ENCODE measurements at places on chromosomes 6 and 20. TPM values are rescaled to one million over a fixed set of nuclear protein-coding genes. Genes with fewer than 3 reads are reported as not detected.

- no peak for DNase-seq
Measured at GRCh38 chr6:111959766-111960165, 86.5 kb upstream of the FYN start.

DNA sequence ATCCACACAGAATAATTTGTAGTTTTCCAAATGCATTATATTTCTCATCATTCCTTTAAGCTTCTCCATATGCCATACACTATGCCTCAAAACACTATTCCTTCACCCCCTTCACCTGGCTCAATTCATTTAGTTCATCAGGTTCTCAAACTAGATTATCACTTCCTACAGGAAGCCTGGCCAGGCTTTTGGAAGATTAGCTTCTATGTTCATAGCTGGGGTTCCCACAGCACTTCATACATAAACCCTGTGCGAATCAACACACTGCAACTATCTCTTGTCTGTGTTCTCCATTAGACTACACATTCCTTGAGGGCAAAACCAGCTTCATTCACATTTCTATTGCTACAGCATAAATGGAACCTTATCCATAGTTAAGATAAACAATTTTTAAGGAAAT lies 40.5 kb upstream of the PLN start:
- no peak for DNase-seq

- no peak for DNase-seq
Measured at GRCh38 chr6:70686548-70687133, 19.0 kb downstream of the SMAP1 start.

DNA sequence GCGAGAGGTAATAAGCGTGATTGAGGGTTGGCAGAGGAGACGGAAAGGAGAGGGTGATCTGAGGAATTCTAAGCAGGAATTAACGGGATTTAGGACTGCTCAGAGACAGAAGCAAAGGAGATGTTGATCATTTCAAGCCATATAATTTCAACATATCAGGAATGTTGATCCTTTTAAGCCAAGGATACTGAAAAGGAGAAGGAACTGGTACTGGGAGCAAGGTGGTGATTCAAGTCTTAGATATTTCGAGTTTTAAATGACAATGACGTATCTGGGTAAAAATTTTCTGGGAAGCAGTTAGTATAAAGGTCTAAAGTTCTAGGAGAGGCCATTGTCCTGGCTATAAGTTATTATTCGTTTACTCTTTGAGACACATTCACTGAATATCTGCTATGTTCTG lies 91.3 kb upstream of the OGFRL1 start:
- no peak for DNase-seq

DNA sequence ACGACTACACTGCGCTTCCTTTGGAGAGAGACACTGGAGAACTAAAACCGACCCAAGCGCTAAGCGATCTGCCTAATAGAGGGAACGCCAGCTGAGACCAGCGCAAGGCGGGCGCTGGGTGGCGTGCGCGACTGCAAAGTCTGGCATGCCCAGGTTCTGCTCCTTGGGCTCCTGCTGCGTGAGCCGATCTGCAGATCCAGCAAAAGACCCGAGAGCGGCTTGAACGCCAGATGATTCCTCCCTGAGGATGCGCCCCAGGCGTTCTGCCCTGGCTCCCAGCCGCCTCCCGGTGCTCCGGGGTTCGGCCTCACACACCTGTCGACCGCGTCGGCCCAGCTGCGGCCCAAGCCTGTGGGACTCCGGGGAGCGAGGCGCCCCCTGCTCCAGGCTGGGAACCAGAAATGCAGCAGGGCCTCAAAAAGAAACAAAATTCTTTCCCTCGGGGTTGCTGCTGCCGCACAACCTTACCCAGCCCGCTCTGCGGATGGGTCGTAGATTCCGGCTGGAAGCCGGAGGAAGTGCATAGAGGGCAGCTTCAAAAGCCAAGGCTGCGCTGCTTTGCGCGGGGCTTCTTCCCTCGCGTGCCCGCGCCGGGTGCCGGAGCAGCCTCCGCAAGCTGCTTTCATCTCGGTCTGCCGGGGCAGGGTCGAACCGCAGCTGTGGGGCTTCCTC lies 17.9 kb upstream of the PRDM13 start:
- no peak for DNase-seq

DNA sequence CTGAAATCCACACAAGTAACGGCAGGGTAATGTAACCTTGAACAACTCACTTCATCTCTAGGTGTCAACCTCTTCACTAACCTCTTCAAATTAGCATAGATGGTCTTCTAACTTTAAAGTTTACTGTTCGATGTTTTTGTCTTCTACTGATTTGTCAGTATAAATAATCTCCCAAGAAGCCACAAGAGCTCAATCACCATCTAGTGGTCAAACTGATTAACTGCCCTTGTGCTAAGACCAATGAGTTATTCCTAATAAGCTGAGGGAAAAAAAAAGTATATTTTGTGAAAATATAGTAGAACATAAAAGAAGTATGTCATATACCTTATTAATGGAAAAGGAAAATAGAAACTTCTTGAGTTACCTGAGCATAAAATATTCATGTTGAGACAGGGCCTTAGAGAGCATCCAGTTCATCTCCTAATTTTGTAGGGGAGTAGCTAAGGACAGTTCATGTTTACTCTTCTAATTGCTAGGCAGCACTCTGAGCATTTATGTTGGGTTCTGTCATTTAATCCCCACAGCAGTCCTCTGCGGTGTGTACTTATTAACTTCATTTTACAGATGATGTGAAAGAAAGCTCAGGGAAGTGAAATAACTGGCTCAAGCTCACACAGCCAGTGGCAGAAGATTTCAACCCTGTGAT lies 317.1 kb downstream of the ESR1 start:
- peak; percentile 29 for DNase-seq

- no peak for DNase-seq
Measured at GRCh38 chr6:36524871-36525270, 22.4 kb downstream of the STK38 start.

DNA sequence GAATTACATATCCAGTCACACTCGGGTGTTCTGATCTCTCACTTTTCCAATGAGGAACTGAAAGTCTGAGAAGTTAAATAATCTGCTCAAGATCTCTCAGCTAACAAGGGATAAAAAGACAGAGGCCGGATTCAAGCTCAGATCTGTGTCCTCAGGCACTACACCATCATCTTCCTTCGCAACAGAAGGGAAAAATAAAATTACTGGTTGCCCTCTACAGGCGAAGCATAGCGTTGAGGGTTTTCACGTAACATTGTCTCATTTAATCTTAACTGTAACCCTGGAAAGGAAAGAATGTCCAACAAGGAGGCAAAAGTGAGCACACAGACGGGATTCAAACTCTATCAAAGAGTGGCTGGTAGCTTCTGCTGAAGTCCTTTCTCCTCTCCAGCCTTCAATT lies 67.8 kb upstream of the ANKEF1 start:
- no peak for DNase-seq

DNA sequence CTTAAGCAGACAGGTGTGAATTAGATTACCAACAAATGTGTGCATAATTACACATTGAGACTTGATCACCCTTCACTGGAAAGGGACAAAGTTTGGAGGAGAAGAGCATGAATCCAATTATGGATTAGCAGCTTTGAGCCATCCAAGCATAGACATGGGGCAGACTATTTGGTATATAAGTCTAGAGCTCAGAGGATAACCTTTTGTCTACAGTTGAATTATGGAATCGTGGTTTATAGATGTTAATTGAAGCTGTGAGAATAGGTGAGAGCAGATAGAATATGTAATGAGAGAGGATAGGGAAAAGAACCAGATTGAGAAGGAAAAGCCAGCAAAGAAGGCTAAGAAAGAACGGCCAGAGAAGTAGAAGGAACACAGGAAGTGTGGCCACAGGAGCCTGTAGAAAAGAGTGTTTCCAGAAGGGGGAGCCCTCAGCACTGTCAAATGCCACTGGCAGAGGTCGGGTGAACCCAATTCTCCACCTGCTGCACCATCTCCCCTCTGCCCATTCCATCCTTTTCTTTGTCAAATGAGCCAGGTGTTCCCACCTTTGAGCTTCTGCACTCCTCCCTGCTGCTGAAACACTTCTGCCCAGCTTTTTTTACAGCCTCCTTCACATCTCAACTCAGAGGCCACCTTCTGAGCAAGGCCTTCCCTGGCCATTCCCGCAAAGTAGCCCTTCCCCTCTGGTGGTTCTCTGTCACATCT lies 7.3 kb downstream of the DNTTIP1 start:
- DNase-seq = no peak

- DNase-seq = no peak
Measured at GRCh38 chr20:9490161-9490560, 24.2 kb upstream of the LAMP5 start.

DNA sequence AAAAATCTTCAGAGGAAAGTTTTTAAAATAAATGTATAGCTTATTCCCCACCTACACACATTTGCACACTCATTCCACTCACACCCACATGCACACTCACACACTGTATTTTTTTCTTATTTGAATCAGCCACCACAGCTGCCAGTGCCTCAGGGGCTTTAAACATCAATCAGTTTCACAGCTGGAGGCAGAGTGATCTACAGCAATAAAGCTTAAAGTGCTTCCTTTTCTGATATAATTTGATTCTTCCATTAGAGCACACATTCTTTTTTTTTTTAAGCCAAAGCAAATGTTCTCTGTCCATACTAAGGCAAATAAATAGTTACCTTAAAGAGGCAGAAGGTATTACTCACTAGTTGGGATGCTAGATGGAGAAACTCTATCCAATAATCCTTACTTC lies 498.8 kb upstream of the POU3F2 start:
- no peak for DNase-seq

DNA sequence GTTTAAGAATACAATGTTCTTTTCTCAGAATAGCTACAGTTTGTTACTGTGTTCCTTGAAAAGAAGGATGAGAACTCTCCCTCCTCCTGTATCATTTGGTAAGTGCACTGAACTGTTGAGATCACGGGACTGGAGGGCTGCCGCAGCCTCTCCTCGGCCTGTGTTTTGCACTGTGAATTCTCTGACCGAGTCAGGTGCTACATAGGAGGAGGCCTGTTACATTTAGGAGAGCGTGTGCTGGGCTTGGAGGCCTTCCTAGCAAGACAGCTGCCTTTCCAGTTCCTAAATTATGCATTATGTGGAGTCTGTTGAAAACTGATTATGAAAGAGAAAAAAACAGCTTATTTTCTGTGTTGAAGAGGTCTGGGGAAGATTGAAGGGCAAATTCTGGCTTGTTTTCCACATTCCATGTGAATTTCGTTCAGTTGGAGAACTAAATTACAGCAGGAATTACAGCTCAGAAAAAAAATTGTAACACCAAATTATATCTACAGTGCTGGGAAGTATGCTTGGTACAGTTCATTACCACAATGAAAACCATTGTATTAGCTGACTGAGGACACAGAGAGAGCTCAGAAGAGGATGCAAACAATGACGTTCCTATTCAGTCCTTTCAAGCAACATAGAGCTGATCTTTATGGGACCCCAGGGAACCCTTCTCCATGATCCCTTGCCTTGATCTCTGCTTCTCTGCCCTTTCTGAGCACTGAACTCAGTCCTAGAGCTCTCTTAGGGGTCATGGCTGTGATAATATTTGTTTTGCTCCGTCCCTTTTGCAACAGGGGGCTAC lies 2.8 kb downstream of the TMC2 start:
- no peak for DNase-seq

GRCh38 chr6:89160331-89161092 lies 14.7 kb downstream of the PM20D2 start:
- DNase-seq = no peak

DNA sequence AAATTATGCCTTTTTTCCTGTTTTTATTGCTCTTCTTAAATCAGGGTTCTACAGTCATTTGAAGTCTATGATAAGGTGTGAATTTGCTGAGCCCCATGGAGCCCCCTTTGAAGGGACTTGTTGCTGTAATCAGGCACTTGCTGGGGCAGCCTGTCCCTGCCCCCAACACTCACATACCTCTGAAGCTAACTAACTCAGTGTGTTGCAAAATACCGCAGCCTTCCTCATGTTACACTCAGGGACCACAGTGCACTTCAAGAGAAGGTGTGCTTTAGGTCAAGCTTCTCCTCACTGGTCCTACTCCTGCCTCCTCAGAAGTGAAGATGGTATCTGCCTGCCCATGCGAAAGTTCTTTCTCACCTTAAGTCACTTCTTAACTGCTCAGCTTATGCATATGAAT lies 66.1 kb upstream of the GLP1R start:
- no peak for DNase-seq

- no peak for DNase-seq
Measured at GRCh38 chr6:127216810-127217789, 49.6 kb upstream of the RNF146 start.

- DNase-seq = no peak
Measured at GRCh38 chr20:40441771-40442170, 247.3 kb downstream of the MAFB start.

DNA sequence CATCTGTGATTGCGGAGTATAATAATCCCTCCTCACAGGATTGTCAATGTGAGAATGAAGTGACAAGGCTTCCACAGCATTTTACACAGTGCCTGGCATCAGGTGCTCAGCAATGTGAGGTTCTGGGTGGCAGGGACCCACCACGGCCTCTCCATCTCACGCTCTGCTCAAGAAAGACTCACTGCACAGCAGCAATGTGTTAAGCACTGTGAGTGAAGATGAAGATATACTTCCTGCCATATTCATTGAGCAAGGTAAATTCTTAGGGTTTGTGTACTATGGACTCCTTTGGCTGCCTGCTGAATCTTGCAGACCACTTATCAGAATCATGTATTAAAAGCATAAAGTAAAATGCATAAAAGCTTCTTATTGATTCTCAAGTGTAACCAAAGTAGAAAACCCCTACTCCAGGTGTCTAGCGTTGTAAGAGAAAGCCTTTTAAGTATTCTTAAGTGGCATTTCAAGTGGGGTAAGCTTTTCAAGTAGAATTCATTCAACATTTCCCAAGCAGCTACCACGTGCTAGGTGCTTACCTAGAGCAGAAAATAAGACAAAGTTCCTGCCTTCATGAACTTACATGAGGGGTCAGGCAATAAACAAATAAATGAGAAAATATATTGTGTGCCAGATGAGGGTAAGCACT lies 17.0 kb upstream of the MEP1A start:
- no peak for DNase-seq

GRCh38 chr6:14639983-14640599 lies 522.5 kb downstream of the CD83 start:
- DNase-seq = no peak

DNA sequence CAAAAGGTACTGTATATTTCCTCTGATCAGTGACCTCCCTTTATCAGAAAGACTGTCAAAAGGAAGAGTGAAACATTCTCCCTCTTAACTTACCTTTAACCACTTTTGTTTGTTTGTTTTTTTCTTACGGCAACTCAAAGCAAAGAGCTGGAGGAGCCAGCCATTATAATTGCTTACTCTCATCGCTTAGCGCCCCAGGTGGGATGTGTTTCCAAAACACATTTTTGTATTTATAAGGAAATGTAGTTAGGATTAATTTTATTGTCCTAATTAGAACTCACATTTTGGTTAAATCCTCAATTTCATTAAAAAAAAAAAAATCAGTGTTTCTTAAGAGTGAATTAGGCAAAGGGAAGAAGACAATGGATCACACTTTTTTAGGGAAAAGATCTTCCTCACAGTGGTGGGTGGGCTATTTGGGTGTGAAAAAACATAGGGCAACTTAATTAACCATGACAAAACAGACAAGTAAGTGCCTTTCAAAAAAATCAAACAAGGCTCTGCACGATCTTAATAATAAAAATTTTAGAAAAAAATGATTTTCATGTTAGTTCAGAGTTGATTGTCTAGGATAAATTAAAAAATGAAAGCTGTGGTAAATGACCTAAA lies 1.2 kb upstream of the PHACTR2 start:
- DNase-seq = no peak

Gene FERMT1
- 3.4 TPM for polyA plus RNA-seq

Gene FNDC11
- polyA plus RNA-seq = 0.98 TPM

Gene OPN5
- not detected for polyA plus RNA-seq

Gene CDS2
- 22.1 TPM for polyA plus RNA-seq

Gene GABRR2
- polyA plus RNA-seq = 0.66 TPM

Gene SNAP25
- 1.6 TPM for polyA plus RNA-seq

Gene CLPSL1
- polyA plus RNA-seq = not detected

Gene KHDC1
- polyA plus RNA-seq = 4.2 TPM

Gene DDRGK1
- 76.3 TPM for polyA plus RNA-seq

Gene GTSF1L
- polyA plus RNA-seq = not detected
